SW480 (cell line): ENCODE measurements at places on chromosomes 11 and 22.

DNA sequence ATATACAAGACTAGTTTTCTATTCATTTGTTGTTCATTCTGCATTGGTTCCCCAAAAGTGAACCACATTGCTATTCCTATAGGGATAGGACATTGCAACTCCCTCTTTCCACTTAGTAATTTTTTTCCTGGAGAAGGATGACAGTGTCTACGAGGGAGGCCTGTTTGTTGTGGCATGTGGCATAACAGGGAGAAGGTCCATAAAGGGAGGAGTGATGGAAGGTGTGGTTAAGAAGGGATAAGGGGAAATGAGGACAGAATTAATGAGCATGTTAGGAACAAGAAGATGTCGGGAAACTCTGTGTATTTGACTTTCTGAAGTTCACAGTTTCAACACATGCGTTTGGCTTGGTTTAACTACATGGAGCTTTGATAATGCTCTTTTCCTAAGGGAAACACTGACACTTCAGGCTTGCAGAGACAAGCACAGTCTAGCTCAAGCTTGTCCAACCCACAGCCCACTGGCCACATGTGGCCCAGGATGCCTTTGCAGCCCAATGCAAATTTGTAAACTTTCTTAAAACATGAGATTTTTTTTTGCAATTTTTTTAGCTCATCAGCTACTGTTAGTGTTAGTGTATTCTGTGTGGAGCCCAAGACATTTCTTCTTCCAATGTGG, 149.7 kb downstream of the TRPC6 start:
- no peak for DNase-seq

- no peak for DNase-seq
Measured at GRCh38 chr11:89175796-89176195, 1.9 kb upstream of the TYR start.

DNA sequence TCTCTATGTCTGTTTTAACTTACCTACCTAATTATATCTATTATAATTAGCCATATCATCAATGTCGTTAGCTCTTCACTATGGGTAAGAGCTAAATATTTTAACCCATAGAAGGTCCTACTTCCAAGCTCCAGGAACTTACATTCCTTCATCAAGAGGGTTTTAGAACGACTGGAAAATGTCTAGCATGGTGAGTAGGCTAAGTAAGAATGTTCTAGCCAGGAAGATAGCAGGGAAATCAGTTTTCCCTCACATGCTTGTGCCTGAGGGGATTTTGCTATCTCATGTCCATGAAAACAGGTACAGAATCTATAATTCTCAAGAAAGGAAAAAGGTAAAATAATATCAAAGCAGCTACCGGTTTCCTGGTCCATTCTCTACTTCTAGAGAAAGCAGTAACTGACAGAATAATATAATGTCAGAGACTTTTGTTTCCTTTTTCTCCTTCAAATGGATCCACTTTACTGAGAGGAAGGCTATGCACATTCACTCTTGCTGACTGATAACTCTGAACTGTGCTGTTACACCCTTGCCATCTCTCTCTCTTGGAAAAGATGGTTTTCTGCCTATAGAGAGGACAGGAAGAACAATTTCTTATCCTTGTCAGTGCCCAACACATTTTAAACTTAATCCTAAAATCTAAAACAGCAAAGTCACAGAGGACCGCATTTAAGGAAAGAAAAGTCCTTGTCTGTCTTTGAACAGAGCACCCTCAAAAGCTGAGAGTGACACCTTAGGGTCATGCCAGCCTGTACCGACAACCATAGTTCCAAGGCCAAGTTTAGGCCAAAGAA, 67.0 kb downstream of the MAML2 start:
- no peak for DNase-seq

- DNase-seq = no peak
Measured at GRCh38 chr11:64656862-64657261, 65.8 kb downstream of the SLC22A12 start.

DNA sequence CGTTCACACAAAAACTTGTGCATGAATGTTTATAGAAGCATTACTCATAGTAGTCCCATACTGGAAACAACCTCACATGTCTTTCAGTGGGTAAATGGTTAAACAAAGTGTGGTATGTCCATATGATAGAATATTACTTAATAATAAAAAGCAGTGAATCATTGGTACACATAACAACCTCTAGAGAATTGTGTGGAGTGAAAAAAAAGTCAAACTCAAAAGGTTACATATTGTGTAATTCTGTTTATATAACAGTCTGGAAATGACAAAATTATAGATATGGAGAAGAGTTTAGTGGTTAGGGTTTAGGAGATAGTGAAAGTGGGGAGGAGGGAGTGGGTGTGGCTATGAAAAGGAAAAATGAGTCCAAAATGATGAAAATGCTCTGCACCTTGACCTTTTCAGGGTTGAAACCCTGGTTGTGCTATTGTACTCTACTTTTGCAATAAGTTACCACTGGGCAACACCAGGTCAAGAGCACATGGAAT, 243.4 kb upstream of the DDI1 start:
- DNase-seq = no peak

- DNase-seq = no peak
Measured at GRCh38 chr11:102476069-102476468, 23.5 kb upstream of the TMEM123 start.

DNA sequence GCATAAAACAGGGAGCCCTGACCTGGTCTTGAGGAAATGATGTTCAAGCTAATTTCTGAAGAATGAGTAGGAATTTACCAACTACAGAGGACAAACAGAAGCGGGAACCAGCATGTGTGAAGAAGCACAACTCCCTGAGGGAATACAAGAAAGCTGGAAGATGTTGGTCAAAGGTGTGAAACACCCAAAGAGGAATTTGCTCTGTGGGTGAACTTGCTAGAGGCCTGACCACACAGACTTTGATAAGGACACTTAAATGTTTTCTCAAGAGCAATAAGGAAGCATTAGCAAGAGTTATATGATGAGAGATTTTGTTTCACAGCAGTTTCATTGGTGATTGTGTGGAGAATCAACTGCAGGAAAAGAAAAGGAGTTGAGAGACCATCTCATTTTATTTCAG, 17.6 kb downstream of the SLC5A12 start:
- no peak for DNase-seq

DNA sequence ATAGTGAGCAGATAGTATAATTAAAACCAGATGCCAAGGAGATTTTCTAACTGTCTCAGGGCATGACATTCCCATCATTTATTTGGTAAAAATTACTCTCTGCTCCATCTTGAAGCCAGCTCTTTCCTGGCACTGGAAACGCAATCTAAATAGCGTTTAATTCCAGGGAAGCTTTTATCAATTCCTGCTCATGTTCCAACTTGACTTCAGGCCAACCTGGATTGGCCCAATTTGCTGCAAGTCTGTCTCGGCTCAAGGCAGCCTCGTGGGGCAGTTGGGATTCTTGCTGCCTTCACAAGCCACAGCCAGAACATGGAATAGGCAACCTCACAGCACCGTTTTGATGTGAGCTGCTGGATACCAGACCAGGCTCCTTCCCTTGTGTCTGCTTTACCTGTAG, 1255.9 kb downstream of the TBC1D22A start:
- no peak for DNase-seq

DNA sequence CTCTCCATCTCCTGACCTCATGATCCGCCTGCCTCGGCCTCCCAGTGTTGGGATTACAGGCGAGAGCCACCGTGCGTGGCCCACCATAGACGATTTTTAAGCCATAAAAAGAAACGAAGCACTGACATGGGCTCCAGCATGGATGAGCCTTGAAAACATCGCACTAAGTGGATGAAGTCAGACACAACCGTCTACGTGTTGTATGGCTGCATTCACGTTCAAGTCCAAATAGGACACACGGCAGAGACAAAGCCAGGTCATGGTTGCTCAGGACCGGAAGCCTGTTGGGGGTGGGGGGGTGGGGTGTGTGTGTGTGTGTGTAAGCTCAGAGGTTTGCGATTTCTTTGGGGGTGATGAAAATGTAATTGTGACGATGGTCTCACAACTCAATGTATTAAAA, 10.0 kb downstream of the RRP7A start:
- DNase-seq = no peak

DNA sequence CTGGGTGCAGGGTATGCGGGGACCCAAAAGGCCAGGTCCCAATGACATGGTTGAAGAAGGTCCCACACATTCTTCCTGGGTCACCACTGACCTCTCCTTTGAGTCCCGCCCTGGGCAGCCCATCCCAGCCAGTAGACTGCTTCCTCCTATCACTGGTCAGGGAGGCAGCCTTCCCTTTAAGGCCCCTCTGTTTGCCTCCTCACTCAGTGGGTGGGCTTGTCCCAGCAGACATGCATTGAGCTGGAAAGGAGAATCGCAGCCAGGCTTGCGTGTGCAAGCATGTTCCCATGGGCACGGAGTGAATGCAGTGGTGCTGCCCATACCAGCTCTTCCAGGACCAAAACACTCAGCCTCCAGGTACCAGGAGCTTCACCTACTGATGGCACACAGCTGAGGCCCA, 162.4 kb upstream of the SYT13 start:
- DNase-seq = no peak

- no peak for DNase-seq
Measured at GRCh38 chr11:127037001-127037400, 36.4 kb upstream of the KIRREL3 start.

DNA sequence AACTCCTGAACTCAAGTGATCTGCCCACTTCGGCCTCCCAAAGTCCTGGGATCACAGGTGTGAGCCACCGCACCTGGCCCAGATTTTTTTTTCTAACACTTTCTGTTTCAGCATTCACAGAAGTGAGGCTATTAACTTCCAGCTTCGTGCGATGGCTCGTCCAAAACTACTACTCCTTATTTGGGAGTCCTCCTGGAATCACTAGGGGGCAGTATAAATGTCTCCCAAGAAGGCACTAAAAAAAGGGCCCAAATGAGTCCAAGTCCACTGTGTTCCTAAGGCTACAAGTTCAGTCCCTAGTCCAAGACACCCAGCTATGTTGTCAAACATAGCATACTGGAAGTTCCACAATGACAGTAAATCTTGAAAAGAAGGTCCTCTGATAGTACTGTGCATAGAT, 63.2 kb upstream of the BIRC3 start:
- no peak for DNase-seq

DNA sequence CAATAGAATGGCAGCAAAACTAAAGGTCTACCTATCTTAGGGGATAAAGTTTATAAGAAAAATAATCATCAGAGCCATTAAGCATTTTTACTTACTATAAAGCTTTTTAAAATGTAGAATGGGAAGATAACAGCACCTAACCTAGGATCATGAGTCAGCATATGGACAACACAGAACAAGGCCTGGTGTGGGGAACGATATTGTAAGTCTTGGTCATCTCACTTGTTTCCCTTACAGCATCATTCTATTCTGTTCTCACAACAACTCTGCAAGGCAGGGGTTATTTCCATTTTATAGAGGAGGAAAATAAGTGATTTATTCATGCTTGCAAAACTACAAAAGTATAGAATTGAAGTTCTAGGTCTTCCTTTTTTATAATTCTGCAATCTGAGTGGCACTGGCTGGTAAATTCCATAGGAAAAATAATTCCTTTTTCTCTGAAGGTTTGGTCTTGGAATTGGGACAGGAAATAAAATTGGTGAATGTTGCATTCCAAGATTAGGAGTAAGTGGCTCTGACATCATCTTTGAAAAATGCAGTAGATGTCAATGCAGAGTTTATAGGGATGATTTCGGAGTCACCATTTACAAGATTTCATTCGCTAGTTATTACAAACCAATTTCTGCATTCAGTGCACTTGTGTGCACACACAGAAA, 423.0 kb downstream of the DYNC2H1 start:
- no peak for DNase-seq

DNA sequence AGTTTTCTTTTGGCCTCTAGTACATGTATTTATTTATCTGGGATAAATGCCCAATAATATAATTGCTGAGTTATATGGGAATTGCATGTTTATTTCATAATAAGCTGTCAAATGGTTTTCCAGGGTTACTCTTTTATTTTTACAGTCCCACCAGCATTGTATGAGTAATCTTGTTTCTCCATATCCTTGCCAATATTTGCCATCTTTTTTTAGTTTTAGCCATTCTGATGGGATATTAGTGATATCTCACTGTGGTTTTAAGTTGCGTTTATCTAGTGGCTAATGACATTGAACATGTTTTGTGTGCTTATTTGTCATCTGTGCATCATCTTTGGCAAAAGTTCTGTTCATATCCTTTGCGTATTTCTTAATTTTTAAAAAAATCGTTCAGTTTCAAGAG, 372.8 kb upstream of the CCDC179 start:
- DNase-seq = no peak

GRCh38 chr11:19962801-19963175, 197.5 kb downstream of the DBX1 start:
- DNase-seq = no peak

GRCh38 chr11:111879637-111879960, 258 bp downstream of the CFAP68 start:
- no peak for DNase-seq

- no peak for DNase-seq
Measured at GRCh38 chr11:88604260-88604659, 266.7 kb upstream of the CTSC start.

DNA sequence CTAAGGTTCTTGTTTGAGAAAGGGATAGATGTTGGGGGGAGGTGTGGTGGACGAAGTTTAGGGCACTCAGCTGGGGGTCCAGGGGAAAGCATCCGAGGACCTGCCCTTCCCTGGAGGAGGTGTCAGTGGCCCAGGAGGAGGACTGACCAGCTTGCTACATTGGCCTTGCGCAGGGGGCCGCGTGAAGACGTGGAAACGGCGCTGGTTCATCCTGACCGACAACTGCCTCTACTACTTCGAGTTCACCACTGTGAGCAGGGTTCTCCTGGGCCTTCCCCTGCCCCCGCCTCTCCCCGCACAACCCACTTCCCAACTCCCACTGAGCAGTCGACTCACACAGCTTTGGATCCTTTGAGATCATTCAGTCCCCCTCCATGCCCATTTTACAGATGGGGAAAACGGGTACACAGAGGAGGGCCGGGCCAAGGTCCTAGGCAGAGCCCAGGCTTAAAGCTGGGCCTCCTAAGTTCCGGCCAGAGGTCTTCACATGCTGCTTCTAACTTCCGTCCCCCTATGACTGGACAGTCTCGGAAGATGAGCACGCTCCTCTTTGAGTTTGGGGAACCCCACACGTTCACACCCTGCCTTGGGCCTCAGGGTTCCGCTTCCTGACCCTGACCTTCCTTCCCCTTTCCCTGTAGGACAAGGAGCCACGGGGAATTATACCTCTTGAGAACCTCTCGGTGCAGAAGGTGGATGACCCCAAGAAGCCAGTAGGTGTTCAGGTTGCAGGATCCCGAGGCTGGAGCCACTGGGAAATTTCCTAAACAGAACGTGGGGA, 28.7 kb downstream of the CYTH4 start:
- DNase-seq = no peak

DNA sequence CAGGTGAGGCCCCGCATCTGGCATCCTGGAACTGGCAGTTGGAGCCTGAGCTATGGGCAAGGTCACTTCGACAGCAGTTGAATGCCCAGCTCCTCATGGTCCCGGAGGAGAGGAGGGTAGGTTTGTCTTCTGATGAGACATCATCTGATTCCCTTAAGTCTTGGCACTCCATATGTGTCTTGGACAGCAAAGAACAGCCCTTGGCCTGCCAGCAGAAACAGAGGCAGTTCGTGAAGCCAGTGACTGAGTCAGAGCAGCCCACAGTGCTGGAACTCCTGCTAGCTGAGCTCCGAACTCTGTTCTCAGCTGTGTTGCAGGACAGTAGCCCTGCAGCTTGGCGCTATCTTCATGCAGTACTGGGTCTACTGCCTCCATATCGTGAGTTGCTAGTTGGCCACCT, 1.0 kb downstream of the DNHD1 start:
- no peak for DNase-seq

GRCh38 chr11:78336877-78337553, 80.6 kb downstream of the GAB2 start:
- no peak for DNase-seq

GRCh38 chr11:91947215-91947820, 277.3 kb upstream of the FAT3 start:
- DNase-seq = peak; percentile 78
